NCI-H1105 (cell line): ENCODE measurements at places on chromosomes 4 and X.

GRCh38 chr4:142549726-142550463, 296.2 kb downstream of the INPP4B start:
- peak; percentile 91 for DNase-seq

DNA sequence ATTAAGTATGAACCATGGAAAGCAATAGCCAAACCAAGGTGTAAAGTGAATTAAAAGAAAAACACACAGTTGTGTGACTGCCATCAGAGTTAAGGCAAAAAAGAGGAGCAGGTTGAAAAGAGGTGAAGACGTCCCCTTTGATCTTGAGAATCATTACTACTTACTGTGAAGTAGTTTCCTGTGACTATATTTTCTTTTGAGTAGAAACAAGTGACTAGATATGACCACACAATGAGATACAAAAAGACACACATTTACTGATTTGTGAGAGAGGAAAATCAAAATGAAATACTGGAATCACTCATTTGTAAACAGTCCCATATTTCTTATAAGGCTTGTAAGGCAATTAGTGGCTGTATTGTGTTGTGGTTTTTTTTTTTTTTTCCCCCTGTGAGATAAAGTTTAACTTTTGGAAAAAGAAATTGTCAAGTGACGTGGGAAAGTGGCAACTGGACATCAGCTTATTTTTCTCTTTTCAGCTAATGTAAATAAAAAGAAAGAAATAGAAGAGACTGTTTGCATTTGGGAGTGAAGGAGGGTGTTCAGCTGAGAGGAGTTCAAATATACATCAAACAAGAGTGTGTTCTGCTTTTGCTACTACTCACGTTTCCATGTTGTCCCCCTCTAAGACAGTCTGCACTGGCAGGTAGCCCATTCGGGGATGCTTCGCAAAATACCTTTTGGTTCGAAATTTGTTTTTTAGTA, 106.4 kb upstream of the FTHL17 start:
- DNase-seq: no peak

DNA sequence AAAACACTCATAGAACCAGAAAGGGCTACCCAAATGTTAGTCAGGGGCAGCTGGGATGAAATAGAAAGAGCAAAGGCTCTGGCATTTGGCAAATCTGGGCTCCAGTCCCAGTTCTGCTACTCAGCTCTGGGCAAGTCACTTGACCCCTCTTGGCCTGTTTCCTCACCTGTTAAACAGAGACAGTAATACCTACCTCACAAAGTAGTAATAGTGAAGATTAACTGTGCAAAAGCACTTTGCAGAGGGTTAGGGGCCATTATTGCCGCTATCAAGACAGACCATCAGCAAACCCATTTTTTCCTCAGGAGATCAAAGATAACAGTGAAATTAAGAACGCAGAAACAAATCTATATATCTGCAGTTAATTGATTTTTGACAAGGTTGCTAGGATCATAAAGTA, 20.6 kb downstream of the ZBTB33 start:
- DNase-seq: no peak

GRCh38 chr4:98939892-98940298, 11.0 kb upstream of the EIF4E start:
- no peak for DNase-seq

GRCh38 chr4:94407846-94408245, 43.9 kb upstream of the PDLIM5 start:
- no peak for DNase-seq
